SIG-M5 (cell line): ENCODE measurements at places on chromosomes 4 and X.

DNA sequence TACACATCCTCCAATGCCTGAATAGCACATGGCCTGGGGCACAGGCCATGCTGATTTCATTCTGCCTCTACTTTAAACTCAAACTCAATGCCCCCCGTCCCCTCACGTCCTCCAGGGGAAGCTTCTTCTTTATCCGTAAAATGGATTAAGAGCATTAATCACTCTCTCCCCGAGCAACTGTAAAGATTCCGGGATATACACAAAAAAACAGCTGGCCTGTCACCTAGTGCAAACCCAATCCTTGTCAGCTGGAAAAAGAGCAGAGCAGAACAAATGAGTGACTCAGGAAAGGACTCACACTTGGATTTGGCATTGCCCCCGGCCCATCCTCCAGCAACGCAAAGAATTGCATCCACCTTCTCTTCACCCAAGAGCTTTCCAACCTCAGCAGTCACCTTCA is 7.8 kb downstream of the QDPR start:
- no peak for DNase-seq

GRCh38 chr4:77156912-77157858 is at the start of gene CCNG2:
TSS of gene CCNG2 (plus strand) at chr4:77157207. CDS start at chr4:77158533, 1,326 bp downstream.
- no peak for DNase-seq

DNA sequence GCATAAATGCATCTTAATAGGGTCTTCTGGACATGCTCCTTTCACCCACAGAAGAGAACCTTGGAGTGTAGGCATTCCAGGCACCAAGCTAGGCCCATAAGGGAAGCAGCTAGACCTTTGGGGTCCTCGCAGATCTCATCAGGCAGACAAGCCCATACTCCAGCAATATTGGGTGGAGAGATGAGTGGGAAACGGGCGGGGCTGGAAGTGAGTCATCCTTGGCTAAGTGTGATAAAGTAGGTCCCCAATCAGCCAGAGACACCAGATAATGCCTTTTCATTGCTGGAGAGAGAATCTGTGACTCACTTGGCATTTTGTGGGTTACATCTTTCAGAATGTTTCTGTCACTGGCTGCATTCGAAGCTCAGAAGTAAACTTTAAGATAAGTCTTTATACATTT is 133.3 kb upstream of the MBNL3 start:
- no peak for DNase-seq

DNA sequence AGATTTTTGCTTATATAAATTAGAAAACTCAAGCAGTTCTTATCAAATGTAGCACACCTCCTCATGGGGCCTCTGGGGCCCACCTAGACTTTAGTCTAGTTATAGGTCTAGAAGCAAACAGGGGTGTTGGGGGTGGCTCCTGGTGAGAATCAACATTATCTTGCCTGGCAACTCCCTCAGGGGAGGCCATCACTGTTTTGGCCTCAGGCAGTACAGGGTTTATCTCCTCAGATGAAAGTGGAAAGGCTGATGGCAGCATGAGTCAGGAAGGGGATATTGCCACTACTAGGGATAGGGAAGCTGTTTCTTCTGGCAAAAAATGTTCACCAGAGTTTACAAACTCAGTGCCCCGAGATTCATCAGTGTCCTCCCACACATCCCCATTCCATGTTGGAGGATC is 232.4 kb upstream of the BMP3 start:
- no peak for DNase-seq

GRCh38 chr4:83606898-83607297 is 71.0 kb downstream of the GPAT3 start:
- DNase-seq, result no peak

- no peak for DNase-seq
Observed at GRCh38 chrX:94288325-94288724, 614.3 kb downstream of the FAM133A start.
